T-cell (primary cell): ENCODE measurements at places on chromosomes 12 and 14.

GRCh38 chr12:1830401-1830845 is 10.1 kb downstream of the LRTM2 start:
- H3K36me3 ChIP-seq = no peaks in the 10 kb centered on the region
- H3K27me3 ChIP-seq = peaks cover 75% of the 10 kb centered on the region
- no peaks in the 10 kb centered on the region for H3K4me1 ChIP-seq
- no peak overlapping the region for H3K4me3 ChIP-seq
- DNase-seq = no peak

- no peaks in the 10 kb centered on the region for H3K4me1 ChIP-seq
- no peaks in the 10 kb centered on the region for H3K36me3 ChIP-seq
- DNase-seq = no peak
- no peak overlapping the region for H3K4me3 ChIP-seq
- H3K27ac ChIP-seq = no peak overlapping the region
Observed at GRCh38 chr12:25557830-25558436, 4.8 kb upstream of the LMNTD1 start.

GRCh38 chr12:93812626-93813025 is 135.5 kb downstream of the CRADD start:
- H3K36me3 ChIP-seq = no peaks in the 10 kb centered on the region
- no peaks in the 10 kb centered on the region for H3K4me1 ChIP-seq
- no peak for DNase-seq
- no peaks in the 10 kb centered on the region for H3K27me3 ChIP-seq
- H3K4me3 ChIP-seq = no peak overlapping the region

DNA sequence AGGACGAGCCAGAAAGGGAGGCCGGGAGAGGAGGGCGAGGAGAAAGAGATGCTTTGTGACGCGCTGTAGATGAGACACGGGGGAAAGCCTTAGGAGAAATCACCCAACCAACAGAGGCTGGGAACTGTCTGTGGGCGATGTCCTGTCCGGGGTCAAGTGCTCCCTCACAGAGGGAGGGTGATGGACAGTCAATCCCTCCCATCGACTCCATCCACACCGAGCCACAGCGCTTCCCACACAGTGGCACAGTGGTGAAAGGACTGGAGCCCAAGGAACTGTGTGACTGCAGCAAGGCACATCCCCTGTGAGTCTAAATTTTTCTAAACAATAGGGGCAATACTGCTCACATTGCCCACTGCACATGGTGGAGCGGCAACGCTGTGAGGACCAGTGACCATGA is 89.1 kb downstream of the TTC7B start:
- no peaks in the 10 kb centered on the region for H3K36me3 ChIP-seq
- no peaks in the 10 kb centered on the region for H3K4me1 ChIP-seq

DNA sequence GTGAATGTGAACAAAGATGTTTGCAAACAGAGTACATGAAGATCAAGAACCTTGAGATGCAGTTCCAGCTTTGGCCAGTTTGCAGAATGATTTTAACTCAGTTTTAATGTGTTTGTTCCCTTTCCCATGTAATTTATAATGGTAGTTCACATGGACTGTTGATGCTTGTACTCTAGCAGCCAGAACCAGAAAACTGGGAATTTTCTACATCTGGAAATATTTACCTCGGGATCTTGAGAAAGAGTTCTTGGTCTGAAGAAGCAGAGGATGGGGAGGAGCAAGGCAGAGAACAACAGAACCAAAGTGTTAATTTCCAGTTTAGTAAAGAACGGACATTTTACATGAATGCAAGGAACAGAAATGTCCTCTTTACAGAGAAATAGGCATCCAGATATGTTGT is 37.0 kb upstream of the PMCH start:
- no peak overlapping the region for H3K27ac ChIP-seq
- DNase-seq = no peak
- H3K36me3 ChIP-seq = no peaks in the 10 kb centered on the region
- no peak overlapping the region for H3K4me3 ChIP-seq
- H3K4me1 ChIP-seq = no peaks in the 10 kb centered on the region

- H3K36me3 ChIP-seq = no peaks in the 10 kb centered on the region
- H3K27ac ChIP-seq = no peak overlapping the region
- DNase-seq = no peak
- no peaks in the 10 kb centered on the region for H3K27me3 ChIP-seq
- no peak overlapping the region for H3K4me3 ChIP-seq
Observed at GRCh38 chr14:50599700-50600444, 39.9 kb downstream of the ATL1 start.

GRCh38 chr12:51183816-51184215 is 10.9 kb upstream of the TFCP2 start:
- DNase-seq = no peak
- H3K27ac ChIP-seq = no peak overlapping the region
- H3K4me1 ChIP-seq = no peaks in the 10 kb centered on the region

DNA sequence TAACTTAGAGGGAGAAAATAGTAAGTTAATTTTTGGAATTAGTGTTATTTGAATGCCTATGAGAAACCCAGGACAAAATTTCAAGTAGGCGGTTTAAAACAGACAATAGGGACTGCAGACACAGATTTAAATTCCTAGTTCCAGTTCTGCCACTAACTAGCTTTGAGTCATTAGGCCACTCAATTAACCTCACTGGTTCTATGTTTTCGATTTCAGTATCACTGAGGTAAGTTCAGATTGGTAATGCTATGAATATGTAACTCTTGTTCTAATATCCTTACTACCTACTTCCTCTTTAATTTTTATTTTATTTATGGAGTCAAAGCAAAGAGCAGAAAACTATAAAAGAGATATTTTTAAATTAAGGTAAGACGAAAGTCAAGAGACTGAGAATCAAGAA is 52.6 kb downstream of the GALC start:
- H3K27ac ChIP-seq = no peak overlapping the region
- H3K36me3 ChIP-seq = peaks cover 43% of the 10 kb centered on the region
- no peaks in the 10 kb centered on the region for H3K4me1 ChIP-seq
- H3K4me3 ChIP-seq = no peak overlapping the region
- no peaks in the 10 kb centered on the region for H3K27me3 ChIP-seq

- H3K36me3 ChIP-seq = no peaks in the 10 kb centered on the region
- no peak for DNase-seq
- H3K4me1 ChIP-seq = no peaks in the 10 kb centered on the region
Observed at GRCh38 chr14:51337520-51337919, 97.5 kb downstream of the TMX1 start.

DNA sequence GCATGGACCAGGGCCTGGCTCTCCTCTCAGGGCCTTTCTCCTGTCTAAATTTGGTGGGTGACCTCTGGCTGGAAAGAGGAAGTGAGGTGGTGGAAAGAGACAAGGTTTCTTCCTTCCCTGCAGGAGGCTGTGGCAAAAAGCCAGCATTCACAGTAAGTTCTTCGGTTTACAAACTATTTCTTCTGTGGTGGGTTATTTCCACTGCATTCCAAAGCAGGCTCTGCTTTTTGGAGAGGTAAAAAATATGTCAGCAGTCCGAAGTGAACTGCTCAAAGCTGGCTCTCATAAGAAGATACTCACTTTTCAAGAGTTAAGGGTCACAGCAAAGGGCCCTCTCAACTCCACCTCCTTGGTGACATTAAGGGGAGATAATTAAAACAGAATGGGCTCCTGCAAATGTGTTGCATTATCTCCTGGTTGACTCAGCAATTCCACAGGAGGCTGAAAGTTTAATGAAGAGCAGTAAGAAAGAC is 48.9 kb upstream of the POC1B start:
- H3K4me3 ChIP-seq = no peak overlapping the region
- no peak for DNase-seq
- no peaks in the 10 kb centered on the region for H3K27me3 ChIP-seq
- H3K4me1 ChIP-seq = no peaks in the 10 kb centered on the region

- H3K4me1 ChIP-seq = no peaks in the 10 kb centered on the region
- DNase-seq = no peak
- no peaks in the 10 kb centered on the region for H3K27me3 ChIP-seq
- no peaks in the 10 kb centered on the region for H3K36me3 ChIP-seq
Observed at GRCh38 chr14:20774258-20774824, 6.1 kb downstream of the EDDM3B start.

DNA sequence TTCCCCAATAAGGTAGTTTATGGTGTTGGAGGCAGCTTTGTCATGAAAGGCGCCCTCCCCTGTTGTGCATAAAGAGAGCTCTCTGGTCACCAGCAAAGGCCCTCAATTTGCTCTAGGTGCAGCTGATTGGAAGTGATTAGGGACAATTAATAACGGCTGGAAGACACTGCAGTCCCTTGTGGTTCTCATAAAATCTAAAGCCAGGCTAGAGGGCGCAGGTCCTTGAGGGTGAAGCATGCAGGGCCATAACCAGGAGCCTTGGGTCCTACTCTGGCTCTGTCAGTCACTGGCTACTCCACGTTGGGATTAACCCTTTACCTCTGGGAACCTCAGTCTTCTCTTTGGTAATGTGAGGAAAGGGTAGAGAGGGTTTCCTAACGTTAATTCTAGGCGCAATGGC is 1.9 kb downstream of the DAAM1 start:
- no peaks in the 10 kb centered on the region for H3K27me3 ChIP-seq
- H3K36me3 ChIP-seq = no peaks in the 10 kb centered on the region
- peaks cover 15% of the 10 kb centered on the region for H3K4me1 ChIP-seq
- peak overlapping the region; percentile 85 for H3K4me3 ChIP-seq

GRCh38 chr12:45257185-45257930 is 41.5 kb downstream of the ANO6 start:
- no peak overlapping the region for H3K4me3 ChIP-seq
- H3K4me1 ChIP-seq = peaks cover 8% of the 10 kb centered on the region
- H3K36me3 ChIP-seq = no peaks in the 10 kb centered on the region

GRCh38 chr14:90615517-90616060 is 200.6 kb downstream of the TTC7B start:
- no peaks in the 10 kb centered on the region for H3K36me3 ChIP-seq
- H3K27ac ChIP-seq = no peak overlapping the region
- no peaks in the 10 kb centered on the region for H3K4me1 ChIP-seq

- no peak for DNase-seq
- no peaks in the 10 kb centered on the region for H3K36me3 ChIP-seq
- no peak overlapping the region for H3K4me3 ChIP-seq
- peaks cover 15% of the 10 kb centered on the region for H3K4me1 ChIP-seq
Observed at GRCh38 chr12:132453361-132454192, 36.4 kb upstream of the FBRSL1 start.

DNA sequence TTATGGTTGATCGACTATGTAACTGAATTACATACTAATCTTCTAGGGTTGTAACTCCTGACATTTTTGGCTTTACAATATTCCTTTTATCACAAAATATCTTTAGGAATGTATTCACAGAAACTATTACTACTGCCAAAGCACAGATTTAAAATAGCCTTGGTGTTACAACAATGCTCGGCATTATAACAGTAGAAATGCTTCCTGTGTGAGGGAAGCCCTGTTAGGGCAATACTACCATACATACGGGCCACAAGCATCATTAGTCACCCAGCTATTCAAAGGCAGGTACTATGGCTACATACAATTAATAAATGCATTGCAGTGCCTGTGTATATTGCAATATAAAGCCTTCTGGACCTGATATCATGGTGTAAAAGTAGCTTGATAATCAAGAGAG is 517.8 kb downstream of the C12orf50 start:
- no peaks in the 10 kb centered on the region for H3K4me1 ChIP-seq
- DNase-seq = no peak
- H3K4me3 ChIP-seq = no peak overlapping the region

- H3K4me1 ChIP-seq = peaks cover 5% of the 10 kb centered on the region
- no peak for DNase-seq
- H3K27me3 ChIP-seq = no peaks in the 10 kb centered on the region
- no peak overlapping the region for H3K4me3 ChIP-seq
Observed at GRCh38 chr12:46562625-46563225, 190.2 kb upstream of the SLC38A2 start.

- no peak for DNase-seq
- no peak overlapping the region for H3K4me3 ChIP-seq
- H3K4me1 ChIP-seq = no peaks in the 10 kb centered on the region
- H3K27ac ChIP-seq = no peak overlapping the region
Observed at GRCh38 chr14:74605531-74606223, 6.4 kb downstream of the LTBP2 start.

GRCh38 chr14:59022144-59022543 is 166.3 kb upstream of the DAAM1 start:
- no peaks in the 10 kb centered on the region for H3K4me1 ChIP-seq
- DNase-seq = no peak
- no peak overlapping the region for H3K27ac ChIP-seq
- no peaks in the 10 kb centered on the region for H3K27me3 ChIP-seq

- no peaks in the 10 kb centered on the region for H3K27me3 ChIP-seq
- H3K36me3 ChIP-seq = no peaks in the 10 kb centered on the region
- H3K4me3 ChIP-seq = no peak overlapping the region
- H3K27ac ChIP-seq = no peak overlapping the region
- no peaks in the 10 kb centered on the region for H3K4me1 ChIP-seq
- no peak for DNase-seq
Observed at GRCh38 chr12:68279227-68280054, 26.0 kb upstream of the IL22 start.

DNA sequence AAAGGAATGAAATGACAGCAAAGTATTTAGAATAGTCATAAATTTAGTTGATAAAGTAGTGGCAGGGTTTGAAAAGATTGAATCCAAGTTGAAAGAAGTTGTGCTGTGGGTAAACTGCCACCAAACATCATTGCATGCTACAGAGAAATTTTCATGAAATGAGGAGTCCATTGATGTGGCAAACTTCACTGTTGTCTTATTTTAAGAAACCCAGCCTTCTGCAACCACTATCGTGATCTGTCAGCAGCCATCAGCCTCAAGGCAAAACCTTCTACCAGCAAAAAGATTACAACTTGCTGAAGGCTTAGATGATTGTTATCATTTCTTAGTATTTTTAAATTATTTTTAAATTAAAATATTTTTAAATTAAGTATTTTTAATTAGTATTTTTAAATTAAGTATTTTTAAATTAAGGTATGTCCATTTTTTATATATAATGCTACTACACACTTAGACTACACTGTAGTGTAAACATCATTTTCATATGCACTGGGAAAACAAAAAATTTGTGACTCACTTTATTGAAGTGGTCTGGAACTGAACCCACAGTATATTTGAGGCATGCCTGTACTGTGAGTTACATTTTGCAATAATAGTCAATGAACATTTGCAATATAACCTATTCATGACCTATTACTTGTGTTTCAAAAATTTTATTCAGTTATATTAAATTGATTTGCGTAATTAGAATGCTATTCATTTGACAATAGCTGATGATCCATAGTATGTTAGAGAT is 67.2 kb upstream of the SYT1 start:
- H3K36me3 ChIP-seq = no peaks in the 10 kb centered on the region
- DNase-seq = no peak
- no peaks in the 10 kb centered on the region for H3K27me3 ChIP-seq
- no peaks in the 10 kb centered on the region for H3K4me1 ChIP-seq

DNA sequence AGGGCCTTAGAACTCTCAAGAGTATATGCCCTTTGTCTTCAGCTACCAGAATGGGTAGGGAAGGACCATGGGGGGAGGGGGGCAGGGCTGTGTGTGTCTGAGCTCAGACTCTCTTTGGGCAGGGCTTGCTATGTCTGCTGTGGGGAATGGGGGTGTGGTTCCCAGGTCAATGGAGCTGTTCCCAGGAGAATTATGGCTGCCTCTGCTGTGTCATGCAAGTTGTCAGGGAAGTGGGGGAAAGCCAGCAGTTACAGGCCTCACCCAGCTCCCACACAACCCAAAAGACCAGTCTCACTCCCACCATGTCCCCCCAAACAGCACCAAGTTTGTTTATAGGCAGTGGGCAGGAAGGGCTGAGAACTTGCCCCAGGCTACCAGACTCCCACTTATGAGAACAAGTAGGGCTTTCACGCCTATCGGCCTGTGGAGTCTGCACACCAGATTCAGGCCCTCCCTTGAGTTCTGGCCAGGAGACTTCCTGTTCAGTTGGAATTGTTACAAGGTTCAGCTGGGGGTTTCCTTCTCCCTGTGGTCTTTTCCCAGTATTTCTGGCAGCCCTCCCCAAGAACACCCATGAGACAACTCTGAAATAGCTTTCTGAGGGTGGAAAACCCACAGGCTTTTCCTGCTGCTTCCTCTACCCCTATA is 6.1 kb upstream of the SERPINA11 start:
- no peak overlapping the region for H3K4me3 ChIP-seq
- H3K36me3 ChIP-seq = no peaks in the 10 kb centered on the region
- no peak for DNase-seq
- H3K27ac ChIP-seq = no peak overlapping the region
- peaks cover 12% of the 10 kb centered on the region for H3K27me3 ChIP-seq
